ENCODE measurements at places on chromosomes 12 and 14. TPM values are rescaled to one million over a fixed set of nuclear protein-coding genes. Genes with fewer than 3 reads are reported as not detected.

ANKRD33 gene
- not detected for total RNA-seq

RNF212B gene
- not detected for total RNA-seq

PTGDR gene
- 2.0 TPM for total RNA-seq

GCH1 gene
- total RNA-seq, result 4.8 TPM

CPNE6 gene
- not detected for total RNA-seq

RNASE3 gene
- not detected for total RNA-seq

RNU4-1 gene
- under 0.01 TPM for total RNA-seq
